ENCODE measurements at places on chromosomes 4 and X. TPM values are rescaled to one million over a fixed set of nuclear protein-coding genes. Genes with fewer than 3 reads are reported as not detected.

DNA sequence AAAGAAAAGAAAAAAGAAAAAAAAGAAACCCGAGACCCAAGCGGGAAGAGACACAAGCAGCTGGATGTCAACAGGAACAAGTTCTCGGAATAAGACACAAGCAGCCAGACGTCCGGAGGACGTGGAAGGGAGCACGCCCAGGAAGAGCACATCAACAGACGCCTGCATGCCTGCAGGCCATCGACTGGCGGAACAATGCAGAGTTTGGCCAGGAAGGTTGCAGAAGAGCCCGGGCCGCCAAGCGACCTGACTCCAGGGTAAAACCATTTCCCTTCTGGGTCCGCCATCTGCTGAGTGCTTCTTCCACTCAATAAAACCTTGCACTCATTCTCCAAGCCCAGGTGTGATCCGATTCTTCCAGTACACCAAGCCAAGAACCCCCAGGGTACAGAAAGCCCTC is 95.6 kb upstream of the PRR32 start:
- DNase-seq: no peak

GRCh38 chr4:142818476-142818875 is 27.6 kb downstream of the INPP4B start:
- no peak for DNase-seq

GRCh38 chrX:22366906-22367305 is 94.2 kb downstream of the CBLL2 start:
- DNase-seq: no peak

- no peak for DNase-seq
These were observed 61.3 kb downstream of the AR start for GRCh38 chrX:67604979-67605703.

- no peak for DNase-seq
These were observed 746 bp downstream of the TCEAL7 start for GRCh38 chrX:103330681-103331288.

GRCh38 chrX:23720117-23720677 is 22.9 kb downstream of the ACOT9 start:
- no peak for DNase-seq

The CLCN4 gene
- polyA plus RNA-seq: 0.57 TPM

The APOOL gene
- polyA plus RNA-seq: 3.4 TPM

The DBET gene
- polyA plus RNA-seq: not detected

The SH3BP2 gene
- polyA plus RNA-seq: 16.2 TPM

The CCDC120 gene
- 7.3 TPM for polyA plus RNA-seq

The NXF3 gene
- 1.3 TPM for polyA plus RNA-seq

The FAT1 gene
- 16.9 TPM for polyA plus RNA-seq

Measured in pancreas (tissue), 10 donors.